ENCODE measurements at places on chromosomes 7 and 10. TPM values are rescaled to one million over a fixed set of nuclear protein-coding genes. Genes with fewer than 3 reads are reported as not detected.

DNA sequence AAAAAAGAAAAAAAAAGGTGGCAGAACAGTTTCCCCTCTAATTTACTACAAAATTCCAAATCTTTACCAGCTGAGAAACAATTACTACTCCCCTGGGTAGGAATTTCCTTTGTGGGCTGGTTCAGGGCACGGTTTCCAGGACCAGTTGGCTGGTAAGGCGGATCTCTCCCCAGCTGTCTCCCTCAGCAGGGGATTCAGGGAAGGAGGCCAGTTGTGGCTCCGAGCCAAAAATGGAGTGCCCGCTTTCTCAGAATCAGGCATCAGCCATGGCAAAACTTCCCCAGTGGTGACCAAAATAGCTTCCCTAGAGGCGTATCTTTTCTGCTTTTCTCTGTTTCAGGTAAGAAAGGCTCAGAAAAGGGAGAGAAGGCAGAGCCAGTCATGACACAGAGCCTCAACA is 91.2 kb downstream of the ZNF22 start:
- no peak for DNase-seq

GRCh38 chr7:2182461-2182860 is 50.3 kb downstream of the MAD1L1 start:
- DNase-seq: no peak

DNA sequence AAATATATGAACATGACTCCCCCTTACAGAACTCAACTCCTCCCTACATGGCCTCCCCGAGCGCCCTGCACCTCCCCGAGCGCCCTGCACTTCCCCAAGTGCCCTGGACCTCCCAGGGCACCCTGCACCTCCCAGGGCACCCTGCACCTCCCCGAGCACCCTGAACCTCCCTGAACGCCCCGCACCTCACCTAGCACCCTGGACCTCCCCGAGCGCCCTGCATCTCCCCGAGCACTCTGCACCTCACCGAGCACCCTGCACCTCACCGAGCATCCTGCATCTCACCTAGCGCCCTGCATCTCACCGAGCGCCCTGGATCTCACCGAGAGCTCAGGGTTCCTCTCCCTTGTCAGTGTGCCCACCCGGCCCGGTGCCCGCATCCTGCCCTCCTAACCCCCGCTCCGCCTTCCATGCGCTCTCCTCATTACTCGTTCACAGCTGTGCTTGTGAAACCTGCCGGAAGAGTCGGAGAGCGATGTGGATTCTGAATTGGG is 134.3 kb downstream of the ACTR3B start:
- peak; percentile 47 for DNase-seq

DNA sequence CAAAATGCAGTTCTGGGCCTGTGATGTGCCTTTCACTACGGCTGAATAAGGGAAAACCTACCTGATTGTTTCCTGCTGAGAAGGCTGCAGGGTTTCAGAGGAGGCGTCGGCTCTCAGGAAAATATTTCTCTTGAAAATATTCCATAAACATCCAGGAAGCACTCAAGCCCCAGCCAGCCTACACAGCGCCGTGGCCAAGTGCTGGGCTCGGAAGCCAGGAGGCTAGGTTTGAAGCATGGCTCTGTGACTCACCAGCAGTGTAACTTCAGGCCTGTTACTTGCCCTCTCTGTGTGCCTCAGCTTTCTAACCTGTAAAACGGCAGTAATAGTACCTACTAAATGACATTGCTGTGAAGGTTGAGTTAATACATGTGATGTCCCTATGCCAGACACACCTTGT is 399.1 kb downstream of the GATA3 start:
- peak; percentile 18 for DNase-seq

DNA sequence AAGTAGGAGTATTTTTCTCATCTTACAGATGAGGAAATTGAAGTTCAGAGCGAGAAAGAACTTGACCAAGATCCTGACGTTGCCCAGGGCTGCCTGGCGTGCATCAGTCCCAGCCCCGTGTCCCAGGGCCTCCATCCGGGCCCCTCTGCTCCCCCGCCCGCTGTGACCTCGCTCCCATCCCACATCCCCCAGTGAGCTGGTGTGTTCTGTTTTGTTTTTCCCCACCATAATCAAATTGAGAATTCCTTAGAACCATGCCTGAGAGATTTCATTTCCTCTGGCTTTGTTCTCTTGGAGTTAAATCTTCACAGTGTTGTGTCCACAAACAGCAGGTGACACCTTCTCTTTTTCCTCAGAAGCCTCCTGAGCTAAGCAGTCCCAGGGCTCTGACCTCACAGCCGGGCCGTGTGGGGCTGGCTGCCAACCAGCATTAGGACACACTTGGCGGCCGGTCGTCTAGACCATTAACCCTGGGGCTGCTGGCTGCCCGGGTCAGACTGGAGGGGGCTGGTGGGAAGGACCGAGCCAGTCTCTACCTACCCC is 44.3 kb downstream of the PFKP start:
- peak; percentile 59 for DNase-seq

DNA sequence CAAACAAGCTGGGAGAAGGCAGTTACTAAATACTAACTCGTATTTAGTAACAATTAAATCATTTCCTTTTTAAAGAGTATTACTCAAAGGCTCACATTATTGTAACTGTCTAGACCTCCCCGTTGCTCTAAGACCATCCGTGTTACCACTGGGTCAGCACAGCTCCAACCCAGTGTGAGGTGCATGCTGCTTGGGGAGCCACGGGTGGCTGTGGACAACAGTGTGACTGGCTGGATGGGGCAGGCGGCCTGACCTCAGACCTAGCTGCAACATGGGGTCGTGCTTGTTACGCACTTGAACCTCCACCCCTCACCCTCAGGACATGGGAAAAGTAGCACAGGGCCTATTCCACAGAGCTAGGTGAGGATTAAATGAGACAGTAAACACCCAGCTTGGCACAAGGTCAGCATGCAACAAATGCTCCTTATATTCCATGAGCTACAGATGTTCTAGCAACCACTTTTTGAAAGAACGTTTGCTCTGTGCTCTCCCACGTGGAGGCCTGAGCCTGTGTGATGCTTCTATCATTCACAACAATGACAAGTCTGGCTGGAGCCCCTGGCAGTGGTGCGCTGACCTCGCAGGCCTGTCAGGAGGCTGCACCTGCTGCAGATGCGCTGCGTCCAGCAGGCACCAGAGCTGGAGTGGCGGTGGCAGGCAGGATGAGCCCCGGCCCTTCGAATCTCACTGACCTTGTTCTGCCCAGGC is 135.7 kb downstream of the PKD1L1 start:
- no peak for DNase-seq

GRCh38 chr10:69018613-69019012 is 30.0 kb downstream of the KIFBP start:
- no peak for DNase-seq

The MCMBP gene
- 48.1 TPM for total RNA-seq

The FOXP2 gene
- 3.8 TPM for total RNA-seq

The SLC12A9 gene
- total RNA-seq: 19.5 TPM

The HOXA7 gene
- total RNA-seq: 4.4 TPM

Data from osteoblast (primary cell).